Uterus (tissue), 4 donors: ENCODE measurements at places on chromosomes 6 and 20. TPM values are rescaled to one million over a fixed set of nuclear protein-coding genes. Genes with fewer than 3 reads are reported as not detected.
A peak's percentile ranks its signal among the peaks of the same experiment; 100 is the strongest.

The DEFB113 gene
- not detected for total RNA-seq

The GNRH2 gene
- not detected for total RNA-seq

The ANGPT4 gene
- 0.55 TPM for total RNA-seq

The PXDC1 gene
- total RNA-seq, result 42.4 TPM

The PDE7B gene
- 15.4 TPM for total RNA-seq

The SDCBP2 gene
- total RNA-seq, result 9.1 TPM

The FABP7 gene
- total RNA-seq, result not detected

The NFATC2 gene
- 12.1 TPM for total RNA-seq

The PCK1 gene
- total RNA-seq, result 0.26 TPM

The PNLDC1 gene
- total RNA-seq, result not detected

DNA sequence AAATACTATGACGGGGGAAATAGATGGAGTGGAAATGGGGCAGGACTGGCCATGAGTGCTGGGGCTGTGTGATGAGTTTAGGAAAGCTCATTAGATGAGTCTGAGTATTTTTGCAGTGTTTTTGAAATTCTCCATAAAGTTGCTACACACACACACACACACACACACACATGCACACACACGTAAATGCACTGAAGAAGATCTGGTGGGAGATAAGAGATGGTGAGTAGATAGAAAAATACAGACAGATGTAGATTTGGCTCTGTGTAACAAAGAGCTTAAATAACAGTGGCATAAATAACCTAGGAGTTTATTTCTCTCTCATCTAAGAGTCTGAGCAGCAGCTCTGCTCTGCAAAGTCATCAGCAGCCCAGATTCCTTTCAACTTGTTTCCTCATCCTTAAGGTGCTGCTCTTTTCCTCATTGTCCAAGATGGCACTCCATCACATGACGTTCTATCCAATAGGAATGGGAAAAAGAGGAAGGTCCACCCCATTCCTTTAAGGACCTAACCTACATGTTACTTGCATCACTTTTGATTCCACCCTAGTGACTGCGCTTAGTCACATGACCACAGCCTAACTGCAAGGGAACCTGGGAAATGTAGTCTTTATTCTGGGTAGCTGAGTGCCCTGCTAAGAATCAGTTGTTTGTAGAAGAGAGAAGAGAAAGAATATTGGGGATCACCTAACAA, 76.4 kb downstream of the EYA2 start:
- DNase-seq, result no peak

GRCh38 chr6:1311400-1312202, at the start of gene FOXQ1:
FOXQ1 (plus strand) TSS chr6:1312098; CDS start chr6:1312705, 607 bp downstream.
- no peak for DNase-seq

- no peak for DNase-seq
Measured at GRCh38 chr6:26094036-26094435, 6.8 kb downstream of the HFE start.

DNA sequence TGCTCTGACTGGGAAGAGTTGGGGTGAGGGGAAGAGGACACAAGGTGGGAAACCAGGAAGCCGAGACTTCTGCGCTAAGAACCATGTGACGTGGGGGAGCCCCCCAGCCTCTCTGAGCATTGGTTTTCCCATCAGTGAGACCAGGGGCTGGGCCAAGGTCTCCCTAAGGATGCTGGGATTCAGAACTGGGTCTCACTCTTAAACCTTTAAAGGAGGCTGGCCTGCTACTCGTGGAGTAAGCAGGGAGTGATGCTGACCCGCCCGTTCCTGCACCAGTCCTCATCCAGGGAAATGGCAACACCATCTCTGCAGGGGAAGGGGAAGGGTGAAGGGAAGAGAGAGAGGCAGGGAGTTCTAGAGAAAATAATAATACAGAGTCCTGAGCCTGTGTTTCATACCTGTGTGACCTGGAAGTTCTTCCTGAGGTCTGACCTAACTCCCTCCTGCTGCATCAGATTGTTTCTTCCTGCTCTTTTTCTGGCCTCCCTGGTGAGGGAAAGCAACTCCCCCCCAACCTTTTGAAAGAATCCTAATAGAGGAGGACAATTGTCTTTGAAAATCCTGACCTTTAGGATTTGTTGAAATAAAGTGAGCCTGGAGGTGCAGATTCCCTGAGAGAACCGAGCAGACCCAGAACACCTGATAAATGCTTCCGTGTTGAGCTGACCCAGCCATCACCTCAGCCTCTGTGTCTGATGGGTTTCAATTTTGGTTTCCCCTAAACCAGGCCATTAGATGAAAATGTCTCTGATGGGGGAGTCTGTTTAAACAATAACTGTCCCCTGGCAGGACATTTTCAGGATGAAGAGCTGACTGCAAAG, 3.0 kb upstream of the GRM4 start:
- no peak for DNase-seq

DNA sequence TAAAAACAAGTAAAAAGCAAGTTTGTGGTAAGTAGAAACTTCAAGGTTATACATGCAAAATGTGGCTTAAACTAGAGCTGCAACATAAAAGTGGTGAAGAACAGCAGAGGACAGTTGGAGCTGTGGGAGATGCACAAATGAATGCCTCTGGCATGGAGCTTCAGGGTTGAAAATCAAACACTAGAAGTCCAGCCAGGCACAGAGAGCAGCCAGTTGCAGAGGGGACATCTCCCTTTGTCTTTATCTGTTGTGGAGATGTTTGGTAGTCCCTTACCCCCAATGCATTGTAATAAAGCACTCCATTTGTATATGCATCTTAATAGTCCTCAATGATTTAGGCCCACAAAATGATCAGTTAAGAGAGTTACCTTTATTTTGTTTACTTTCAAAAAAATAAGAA, 73.1 kb upstream of the C20orf144 start:
- no peak for DNase-seq

DNA sequence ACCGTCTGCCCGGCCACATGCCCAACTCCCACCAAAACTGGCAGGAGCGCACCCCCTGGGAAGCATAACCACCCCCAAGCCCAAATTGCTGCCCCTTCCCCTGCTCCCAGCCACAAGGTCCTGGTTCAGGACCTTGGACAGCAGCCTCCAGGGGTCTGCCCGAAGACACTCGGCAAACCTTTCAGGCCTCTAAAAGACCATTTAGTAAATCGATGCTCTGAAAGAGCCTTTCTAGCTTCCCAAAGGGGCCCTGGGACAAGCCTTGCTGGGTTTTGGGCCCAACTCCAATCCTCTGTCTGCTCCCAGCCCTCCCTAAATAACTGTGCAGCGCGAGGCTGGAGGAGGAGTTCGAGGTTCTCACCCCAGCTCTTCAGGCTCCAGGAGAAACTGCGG, 30.5 kb downstream of the GRM4 start:
- DNase-seq, result no peak

DNA sequence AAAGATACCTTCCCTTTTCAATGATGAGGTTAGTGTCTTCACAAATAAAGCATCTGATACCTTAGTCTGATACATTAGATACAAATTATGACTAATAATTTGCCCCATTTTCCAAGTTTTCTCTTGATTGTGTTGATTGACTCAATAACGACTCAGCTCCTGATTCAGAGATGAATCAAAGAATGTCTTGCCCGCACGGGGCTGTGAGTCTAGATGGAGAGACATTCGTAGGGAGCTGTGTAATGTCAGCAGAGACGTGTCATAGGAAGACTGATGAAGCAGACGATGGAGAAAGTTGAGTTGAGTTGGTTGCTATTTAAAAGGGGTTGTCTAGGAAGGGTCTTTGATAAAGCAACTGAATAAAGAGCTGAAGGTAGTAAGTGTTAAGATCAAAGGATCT, 78.2 kb downstream of the TSHZ2 start:
- no peak for DNase-seq

- no peak for DNase-seq
Measured at GRCh38 chr20:1441133-1441532, 25.5 kb downstream of the NSFL1C start.

DNA sequence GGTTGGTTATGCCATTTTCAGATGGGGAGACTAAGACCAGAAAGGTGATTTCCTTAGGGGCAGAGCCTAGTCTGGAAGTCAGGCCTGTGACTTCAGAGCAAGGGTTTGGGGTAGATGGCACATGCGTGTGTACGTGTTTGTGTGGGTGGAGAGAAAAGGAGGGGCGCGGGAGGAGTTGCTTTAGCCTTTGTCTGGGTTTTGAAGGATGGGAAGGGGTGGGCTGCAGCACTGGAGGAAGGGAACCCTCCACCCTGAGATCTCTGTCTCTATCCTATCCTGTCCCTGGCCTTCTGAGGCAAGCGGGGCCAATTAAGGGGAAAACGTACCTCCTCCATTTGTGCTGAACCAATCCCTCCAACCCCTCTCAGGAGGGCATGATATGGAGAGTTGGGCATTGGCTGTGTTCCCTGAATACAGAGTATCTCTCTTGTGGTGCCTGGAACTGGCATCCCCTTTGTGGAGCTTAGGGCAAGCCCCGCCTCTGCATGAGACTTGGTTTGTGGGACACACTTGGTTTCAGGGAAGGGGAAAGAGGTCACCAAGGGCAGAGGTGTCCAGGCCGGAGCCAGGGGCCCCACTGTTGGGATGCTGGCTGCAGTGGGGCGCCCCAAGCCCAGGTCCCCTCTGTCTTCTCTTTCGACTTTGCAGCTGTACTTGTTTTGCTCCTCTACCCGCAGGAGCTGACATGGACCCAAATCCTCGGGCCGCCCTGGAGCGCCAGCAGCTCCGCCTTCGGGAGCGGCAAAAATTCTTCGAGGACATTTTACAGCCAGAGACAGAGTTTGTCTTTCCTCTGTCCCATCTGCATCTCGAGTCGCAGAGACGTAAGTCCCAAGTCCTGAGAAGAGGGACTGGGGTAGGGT, at the start of gene DBNDD2:
Gene DBNDD2, plus strand, starts transcription at position 507 of the 863 bp plus-strand sequence. Its CDS starts 179 bp downstream, at position 686.
- peak; percentile 30 for DNase-seq

- DNase-seq, result no peak
Measured at GRCh38 chr6:98769546-98769945, 64.8 kb upstream of the POU3F2 start.

DNA sequence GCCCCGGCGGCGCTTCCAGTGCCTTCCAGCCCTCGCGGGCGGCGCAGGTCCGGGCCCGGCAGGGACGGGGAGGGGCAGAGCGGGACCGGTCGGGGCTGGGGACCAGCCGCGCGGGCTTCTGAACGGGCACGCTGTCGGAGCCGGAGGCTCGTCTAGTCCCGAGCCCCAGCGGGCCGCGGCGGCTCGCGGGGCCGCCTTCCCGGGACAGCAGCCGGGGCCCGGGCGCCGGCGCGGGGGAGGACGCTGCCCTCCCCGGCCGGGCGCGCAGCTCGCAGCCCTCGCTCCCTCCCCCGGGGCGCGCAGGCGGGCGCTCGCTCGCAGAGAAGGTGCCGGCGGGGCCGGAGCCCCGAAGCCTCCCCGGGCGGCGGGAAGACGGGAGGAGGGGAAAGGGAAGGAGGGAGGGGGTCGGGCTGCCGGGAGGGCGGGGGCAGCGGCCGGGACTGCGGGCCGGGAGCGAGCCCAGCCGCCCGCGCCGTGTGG, 696 bp upstream of the SIRPA start:
- peak; percentile 64 for DNase-seq
